ENCODE measurements at places on chromosomes 13 and 19.
A peak's percentile ranks its signal among the peaks of the same experiment; 100 is the strongest.

DNA sequence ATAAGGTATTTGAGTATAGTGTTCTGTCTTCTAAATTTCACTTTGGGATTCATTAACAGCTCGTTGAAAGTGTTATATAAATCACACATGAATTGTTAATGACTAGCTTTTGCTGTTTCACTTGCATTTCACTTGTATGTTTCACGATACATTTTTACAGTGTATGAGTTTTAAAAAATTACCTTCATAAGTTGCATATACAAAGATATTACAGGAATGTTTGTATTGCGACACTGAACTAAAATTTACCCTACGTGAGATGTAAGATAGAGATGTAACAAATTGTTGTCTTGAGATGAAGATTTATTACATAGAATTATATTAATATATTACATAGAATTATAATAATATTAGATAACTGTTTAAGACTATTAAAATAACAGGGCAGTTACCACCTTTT is 1.5 kb downstream of the CDC16 start:
- no peak for DNase-seq

DNA sequence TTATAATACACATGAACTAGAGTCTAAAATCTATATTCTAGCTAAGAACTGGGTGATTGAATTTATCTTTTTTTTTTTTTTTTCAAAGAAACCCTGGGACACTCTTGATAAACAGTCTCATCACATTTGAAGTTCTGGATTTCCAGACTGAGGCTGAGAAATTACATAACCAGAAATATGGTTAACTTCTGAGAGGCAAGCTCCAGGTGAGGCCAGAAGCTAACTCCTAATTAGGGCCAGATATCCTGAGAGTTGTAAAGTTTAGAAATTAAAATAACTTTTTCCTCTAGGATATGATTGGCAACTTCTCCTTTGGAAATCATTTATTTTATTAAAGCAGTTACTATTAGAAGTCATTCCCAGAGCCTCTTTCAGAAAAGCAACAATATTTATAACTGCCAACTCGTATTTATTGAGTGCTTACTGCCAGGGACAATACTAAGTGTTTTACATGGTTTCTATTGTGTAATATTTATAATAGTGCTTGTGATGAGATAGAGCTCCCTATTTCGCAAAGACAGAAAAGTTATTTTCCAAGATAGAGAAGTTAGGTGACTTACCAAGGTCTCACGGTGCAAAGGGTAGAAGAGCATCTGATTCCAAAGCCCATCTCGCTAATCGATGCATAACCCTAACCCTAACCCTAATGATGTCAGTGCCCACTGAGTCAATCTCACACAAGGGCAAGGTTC is 187.7 kb downstream of the DCT start:
- no peak for DNase-seq

GRCh38 chr13:52862358-52863206 is 14.1 kb upstream of the PCDH8 start:
- DNase-seq: no peak

DNA sequence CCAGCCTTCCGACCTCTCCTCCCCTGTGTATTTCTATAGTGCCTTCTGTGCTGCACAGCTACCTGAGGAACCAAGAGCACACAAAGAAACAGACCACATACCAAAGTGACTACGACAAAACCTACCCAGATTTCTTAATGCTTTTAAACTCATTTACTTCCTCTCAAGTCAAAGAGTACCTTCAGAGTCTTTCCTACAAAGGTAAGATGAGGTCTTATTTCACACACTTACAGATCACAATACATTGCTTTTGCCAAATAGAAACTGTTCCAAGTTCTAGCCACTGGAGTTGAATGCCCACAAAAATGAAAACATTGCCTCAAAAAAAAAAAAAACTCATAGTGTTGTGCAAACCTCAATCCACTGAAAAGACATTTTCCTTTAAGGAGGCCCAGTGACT is 36.4 kb downstream of the TEX26 start:
- DNase-seq: no peak

DNA sequence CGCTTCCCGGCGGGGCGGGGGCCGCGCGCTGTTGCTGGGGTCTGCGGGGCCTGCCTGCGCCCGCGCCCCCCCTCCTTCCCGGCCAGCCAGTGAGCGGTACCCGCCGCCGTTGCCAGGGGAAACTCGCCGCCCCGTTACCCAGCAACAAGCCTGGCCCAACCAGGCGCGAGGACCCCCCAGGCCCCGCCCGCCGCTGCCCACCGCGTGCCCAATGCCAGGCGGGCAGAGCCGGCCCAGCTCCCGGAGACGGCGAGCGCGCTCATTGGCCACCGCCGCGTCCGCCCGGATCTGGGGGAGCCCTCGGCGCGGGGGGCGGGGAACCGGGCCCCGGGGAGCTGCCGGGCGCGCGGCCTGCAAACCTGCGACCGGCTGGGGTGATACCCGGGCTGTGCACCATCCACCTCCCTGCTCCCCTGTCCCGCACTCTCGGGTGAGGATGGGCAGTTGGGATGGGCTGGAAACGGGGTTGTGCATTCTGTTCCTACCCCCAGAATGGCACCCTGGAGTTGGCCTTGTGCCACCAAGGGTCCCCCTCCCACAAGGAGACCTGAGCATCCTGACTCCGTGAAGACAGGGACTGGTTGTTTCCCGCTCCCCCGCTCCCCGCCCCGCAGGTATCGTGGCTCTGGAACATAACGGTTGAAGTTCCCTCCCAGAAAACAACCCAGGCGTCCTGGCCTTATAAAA is 8.8 kb upstream of the BBC3 start:
- peak; percentile 49 for DNase-seq

GRCh38 chr19:44741841-44742329 is 6.6 kb upstream of the BCL3 start:
- DNase-seq: no peak

GRCh38 chr19:48660852-48661710 is 11.7 kb downstream of the NTN5 start:
- DNase-seq: peak; percentile 75

DNA sequence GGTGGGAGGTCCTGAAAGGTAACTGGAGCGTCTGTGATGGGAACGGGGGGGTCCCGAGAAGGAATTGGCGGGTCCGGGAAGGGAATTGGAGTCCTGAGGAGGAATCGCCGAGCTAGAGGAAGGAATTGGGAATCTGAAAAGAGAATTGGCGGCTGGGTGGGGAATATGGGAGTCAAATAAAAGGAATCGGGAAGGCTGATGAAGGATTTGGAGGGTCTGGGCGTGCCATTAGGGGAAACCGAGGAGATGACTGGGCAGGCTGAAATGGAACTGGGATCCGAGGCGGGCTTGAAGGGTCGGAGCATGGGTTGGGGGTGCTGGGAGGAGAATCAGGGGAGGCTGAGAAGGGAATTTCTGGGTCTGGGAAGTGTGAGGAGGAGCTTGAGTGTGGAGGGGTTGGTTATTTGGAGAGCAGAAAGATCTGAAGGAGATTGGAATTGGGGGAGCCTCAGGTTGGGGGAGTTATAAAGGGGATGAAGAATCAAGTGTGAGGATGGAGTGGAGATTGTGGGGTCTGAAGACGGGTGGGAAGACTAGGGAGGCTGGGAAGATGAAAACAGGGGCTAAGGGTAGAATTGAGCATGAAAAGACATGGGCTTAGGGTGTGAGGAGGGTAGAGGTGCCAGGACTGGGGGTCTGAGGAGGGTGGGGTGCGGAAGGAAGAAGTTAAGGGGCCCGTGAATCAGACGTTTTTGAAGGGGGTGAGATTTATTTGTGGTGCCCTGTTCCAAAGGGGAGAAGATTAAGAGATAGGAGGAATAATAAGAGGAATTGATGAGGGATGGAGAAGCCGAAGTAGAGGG is 718 bp downstream of the ACTN4 start:
- DNase-seq: no peak

GRCh38 chr13:66224663-66225062 is 1005.5 kb downstream of the PCDH9 start:
- DNase-seq: no peak

- DNase-seq: peak; percentile 70
Observed at GRCh38 chr13:48580185-48580803, 47.4 kb upstream of the RCBTB2 start.

DNA sequence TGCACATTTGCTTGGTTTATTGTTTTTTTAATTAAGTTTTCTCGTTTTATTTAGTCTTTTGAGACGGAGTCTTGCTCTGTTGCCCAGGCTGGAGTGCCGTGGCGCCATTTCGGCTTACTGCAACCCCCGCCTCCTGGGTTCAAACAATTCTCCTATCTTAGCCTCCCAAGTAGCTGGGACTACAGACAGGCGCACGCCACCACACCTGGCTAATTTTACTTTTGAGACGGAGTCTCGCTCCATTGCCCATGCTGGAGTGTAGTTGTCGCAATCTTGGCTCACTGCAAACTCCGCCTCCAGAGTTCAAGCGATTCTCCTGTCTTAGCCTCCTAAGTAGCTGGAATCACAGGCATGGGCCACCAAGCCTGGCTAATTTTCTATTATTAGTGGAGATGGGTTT is 1.3 kb downstream of the RPS9 start:
- no peak for DNase-seq

DNA sequence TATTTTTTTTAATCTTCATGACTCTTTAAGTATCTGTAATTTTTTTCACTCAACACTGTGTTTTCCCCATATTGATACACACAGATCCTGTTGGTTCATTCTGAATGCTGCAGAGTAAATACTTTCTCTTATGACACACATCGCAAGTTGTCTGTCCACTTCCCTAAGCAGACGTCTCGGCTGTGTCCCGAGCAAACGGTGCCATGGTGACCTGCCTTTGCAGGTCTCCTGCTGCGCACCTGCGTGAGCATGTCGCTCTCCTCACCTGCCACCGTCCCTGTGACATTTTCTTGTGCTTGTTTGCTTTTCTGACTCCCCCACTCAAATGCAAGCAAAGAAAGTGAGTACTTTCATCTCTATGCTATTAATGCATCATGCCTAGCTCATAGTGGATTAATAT is 57.8 kb downstream of the CCDC70 start:
- DNase-seq: no peak

GRCh38 chr19:32068793-32069192 is 276.6 kb upstream of the ZNF507 start:
- DNase-seq: no peak

DNA sequence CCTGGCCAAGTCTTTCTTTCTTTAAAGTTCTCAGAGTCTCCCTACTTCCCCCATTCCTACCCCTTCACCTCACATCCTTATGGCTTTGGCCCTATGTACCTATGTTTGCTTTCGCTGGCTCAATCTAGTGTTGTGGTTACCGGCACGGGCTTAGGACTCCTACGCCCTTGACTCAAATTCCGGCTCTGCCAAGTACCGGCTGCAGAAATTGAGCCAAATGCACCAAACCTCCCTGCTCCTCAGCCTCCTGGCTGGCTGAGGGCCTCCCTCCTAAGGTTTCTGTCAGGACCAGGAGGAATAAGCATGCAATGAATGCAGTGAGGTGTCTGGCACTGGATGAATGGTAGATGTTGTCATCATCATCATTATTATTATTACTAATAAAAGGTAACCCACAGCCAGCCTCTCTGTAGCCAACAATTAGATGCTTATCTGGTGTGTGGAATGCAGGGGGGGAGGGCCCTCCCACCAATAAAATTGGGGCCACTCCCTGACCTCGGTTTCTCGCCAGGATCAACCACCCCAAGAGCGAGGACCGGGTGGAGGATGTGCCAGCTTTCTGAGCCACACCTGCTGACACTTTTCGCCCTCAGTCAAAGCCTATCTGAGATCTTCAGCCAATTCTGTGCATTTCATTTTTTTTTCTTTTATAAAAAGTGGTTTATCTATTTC is 20.7 kb downstream of the KLK5 start:
- no peak for DNase-seq

GRCh38 chr13:94999871-95000270 is 287.5 kb upstream of the SOX21 start:
- no peak for DNase-seq

DNA sequence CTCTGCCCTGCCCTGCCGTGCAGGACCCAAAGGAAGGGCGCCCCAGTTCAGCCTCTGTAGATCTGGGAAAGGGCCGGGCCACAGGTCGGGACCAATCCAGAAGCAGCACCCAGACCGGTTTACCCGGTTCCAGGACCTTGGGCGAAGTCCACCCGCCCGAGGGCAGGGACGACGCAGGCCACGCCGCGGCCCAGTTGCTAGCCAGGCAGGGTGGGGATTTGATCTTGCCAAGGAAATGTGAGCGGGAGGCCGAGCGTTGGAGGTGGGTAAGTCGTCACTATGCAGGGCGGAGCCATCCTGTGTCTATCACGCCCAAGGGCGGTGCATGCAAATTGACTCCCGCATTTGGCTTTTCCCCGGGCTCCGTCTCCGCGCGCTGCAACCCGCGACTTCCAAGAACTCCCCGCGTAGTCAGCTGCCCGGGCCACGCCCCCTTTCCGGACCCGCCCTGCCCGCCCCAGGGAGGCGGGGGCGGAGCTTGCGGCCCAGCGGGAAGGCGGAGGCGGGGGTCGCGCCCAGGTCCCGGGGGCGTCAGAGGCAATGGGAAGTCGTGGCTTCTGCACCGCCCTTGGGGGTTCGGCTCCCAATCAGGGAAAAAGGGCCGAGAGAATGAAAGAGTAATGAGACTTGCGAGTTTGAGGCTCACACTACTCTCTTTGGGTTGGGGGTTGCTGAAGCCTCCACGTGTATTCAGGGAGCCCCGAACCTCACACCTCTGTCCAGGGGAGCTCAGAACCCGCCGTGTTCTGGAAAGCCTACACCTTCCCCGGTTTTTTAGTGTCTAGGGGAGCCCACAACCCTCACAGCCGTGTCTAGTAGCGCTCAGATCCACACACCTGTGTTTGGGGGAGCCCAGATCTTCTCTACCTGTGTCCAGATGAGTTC is 12.8 kb downstream of the IER2 start:
- peak; percentile 85 for DNase-seq
